Stimulated activated CD8-positive, alpha-beta memory T cell treated with anti-CD3 and anti-CD28 coated beads, Interleukin-15, amount 100 ng/mL, for 24 hours (primary cell): ENCODE measurements at places on chromosomes 7 and 10.

DNA sequence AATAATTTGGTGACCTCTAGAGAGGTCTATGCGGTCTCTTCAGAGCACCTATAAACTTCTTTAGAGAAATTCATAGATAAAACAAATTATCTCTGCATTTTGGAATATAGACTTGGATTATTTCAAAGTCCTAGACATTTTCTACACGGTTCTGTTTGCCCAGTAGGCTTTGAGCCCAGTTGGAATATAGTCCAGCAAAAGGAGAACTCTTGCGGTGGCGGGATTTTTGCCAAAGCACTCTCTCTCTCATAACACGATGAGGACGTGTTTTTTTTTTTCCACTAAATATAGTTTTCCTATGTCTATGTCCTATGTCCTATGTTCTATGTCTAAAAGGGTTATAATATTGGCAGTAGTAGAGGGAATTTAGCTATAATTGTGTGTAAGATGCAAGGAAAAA lies 164.9 kb upstream of the AGR3 start:
- DNase-seq: no peak

DNA sequence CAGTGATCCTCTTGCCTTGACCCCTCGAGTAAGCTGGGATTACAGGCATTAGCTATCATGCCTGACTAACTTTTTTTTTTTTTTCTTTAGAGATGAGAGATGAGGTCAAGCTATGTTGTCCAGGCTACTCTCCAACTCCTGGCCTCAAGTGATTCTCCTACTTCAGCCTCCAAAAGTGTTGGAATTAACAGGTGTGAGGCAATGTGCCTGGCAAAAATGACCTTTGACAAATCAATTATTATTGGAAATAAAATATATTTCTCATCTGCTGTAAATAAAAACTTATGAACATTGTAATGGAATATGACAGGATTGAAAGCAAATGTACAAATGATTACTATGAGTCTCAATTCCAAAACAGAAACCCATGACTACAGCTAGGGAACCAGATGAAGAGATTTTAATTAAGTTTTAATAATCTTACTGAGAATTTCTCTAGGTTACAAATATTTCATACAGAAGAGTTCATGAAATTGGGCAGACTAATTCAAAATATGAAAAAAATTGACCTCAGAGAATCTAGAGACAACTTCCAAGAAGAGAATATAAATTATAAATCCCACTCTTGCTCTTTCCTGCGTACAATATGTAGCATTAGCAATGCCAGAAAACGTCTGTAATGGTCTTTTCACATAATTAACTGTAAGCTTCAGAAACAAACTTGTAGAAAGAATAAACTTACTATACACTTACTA lies 414.7 kb downstream of the DGKB start:
- DNase-seq: no peak

- no peak for DNase-seq
These were observed 541.0 kb upstream of the ADARB2 start for GRCh38 chr10:2278363-2278762.

DNA sequence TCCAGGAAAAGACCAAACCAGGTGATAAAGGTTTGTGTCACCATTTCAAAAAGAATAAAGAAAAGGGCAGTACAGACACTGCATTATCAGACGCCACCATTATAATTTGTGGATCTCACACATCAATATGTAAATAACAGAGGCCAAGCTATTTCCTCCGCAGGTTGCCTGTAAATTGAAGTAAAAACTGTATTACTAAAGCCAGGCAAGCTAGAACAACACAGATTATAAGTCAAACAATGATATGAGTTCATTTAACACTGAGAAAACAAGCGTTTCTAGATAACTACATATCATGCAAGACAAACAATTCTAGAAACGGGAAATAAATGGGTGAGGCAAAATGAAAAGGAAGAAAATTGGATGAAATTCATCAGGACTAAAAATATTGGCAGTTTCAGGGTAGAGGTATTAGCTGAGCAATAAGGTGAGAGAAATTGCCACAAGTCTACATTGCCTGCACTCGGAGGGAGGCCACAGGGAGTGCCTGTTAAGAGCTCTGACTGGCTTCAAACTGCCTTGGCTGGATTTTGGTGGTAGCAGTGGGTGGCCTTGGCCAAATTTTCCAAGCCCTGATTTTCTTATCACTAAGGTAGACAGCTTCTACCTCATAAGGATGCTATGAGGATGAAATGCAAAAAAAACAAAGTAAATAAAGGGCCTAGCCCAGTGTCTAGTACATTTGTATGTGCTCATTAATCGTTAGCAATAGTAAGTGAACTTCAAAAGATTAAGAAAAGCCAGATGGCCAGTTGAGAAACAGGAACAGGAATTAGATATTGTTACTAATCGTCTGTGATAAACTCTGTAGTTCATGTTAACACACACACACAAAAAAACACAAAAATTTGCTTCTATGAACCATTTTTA lies 240.0 kb upstream of the NFE2L3 start:
- no peak for DNase-seq

DNA sequence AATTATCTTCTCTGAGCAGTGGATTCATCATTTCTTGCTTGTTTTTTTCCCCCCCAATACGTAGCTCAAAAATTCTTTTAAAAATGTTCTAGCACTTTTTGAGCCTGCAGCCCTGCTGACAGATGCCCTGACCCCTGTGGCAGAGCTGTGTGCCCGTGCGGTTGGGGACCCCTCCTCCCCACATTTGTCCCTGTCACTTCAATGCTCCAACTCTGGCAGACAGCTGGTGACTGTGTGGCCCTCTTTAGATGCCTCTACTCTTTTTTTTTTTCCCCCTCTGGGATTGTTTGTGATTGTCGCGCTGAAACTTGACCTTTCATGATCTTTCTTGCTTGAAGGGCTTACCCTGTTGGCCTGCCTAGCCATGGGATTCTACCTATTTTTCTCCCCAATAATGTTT lies 214.1 kb downstream of the TMEM178B start:
- DNase-seq: no peak

DNA sequence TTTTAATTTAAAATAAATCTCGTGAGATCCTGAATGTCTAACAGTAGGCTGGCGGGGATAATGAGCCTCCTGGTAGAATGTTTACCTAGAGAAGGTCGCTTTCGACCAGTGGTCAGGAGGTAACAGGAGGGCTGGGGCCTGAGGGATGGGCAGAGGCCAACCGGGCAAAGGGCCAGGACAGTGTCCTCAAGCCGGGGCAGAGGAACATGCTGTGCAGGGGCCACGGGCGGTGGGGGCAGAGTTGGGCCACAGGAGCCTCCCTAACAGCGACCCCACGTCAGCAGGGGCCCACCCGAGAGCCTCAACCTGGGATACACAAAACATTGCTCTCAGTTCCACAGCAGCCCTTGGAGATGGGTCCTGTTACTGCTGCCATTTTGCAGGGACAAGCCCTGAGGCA lies 14.5 kb downstream of the CFAP46 start:
- DNase-seq: no peak

DNA sequence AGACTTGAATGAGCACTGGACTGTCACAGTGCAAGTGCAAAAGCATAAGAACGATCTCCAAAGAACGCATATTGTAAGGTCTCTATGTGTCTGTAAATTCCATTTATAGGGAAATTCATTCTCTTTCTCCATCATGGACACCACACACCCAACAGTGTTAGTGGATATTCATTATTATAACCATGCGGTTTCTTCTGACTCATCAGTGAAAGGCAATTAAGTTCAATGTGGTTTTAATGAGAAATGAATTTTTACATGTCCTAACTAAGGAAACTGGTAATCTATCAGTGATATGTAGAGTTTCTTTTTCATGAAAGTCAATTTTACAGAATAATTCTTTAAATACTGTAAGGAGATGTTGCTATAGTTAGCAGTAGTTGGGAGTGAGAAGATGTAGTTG lies 25.9 kb downstream of the GIMAP8 start:
- DNase-seq: no peak

GRCh38 chr7:8274589-8274988 lies 12.6 kb upstream of the ICA1 start:
- DNase-seq: no peak

GRCh38 chr7:78510580-78511188 lies 712.1 kb downstream of the PHTF2 start:
- DNase-seq: no peak

GRCh38 chr7:42931447-42931833 lies 534 bp downstream of the PSMA2 start:
- DNase-seq: no peak

- DNase-seq: no peak
These were observed 62.7 kb downstream of the SUGCT start for GRCh38 chr7:40197527-40197926.

GRCh38 chr10:86413046-86413728 lies 46.6 kb upstream of the GRID1 start:
- no peak for DNase-seq

GRCh38 chr10:117677239-117677638 lies 134.7 kb downstream of the EMX2 start:
- no peak for DNase-seq

GRCh38 chr7:127437241-127437640 lies 44.7 kb upstream of the ZNF800 start:
- DNase-seq: no peak

GRCh38 chr7:91569728-91570457 lies 305.7 kb downstream of the FZD1 start:
- no peak for DNase-seq

DNA sequence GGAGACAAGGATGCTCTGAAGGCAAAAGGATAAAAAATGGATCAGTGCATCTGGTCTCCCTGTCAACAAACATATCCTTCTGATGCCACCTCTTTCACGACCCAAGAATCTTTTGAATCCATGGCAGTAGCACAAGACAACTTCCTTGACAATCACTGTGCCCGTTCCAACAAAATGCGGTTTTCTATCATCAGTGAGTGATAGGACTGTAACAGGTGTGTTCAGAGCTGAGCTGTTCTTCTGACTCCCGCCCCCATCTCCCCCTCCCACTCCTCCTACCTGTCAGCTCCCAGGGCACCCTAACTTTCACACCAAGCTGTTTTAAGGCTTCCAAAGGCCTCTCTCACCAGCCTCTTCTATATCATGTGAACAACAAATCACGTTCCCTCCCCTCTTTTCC lies 74.8 kb downstream of the PARD3 start:
- DNase-seq: no peak

DNA sequence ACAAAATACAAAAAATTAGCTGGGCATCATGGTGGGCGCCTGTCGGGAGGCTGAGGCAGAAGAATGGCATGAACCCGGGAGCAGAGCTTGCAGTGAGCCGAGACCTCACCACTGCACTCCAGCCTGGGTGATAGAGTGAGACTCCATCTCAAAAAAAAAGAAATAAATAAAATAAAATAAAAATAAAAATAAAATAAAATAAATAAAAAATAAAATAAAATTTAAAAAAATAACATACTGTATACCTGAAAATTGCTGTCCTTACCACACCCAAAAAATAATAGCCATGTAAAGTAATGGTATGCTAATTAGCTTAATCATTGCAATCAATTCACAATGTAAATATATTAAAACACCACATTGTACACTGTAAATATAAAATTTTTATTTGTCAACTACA lies 3.4 kb downstream of the ZC3HAV1L start:
- DNase-seq: no peak

GRCh38 chr7:43533801-43534479 lies 49.0 kb upstream of the STK17A start:
- DNase-seq: no peak
